ENCODE measurements at places on chromosomes 4 and X.

DNA sequence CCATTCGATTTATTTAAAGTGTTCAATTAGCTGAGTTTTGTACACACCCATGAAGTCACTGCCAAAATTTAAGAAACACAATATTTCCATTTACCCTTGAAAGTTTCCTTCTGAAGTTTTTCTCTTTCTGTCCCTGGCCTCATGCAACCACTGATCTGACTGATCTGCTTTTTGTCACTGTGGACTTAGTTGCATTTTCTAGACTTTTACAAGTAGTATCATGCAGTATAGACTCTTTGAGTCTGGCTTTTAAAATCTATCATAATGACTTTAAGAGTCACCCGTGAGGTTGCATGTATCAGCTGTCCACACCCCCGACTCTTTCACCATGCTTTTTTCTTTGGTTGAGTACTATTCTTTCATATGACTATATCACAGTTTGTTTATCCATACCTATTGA is 29.0 kb upstream of the PDLIM3 start:
- no peak for DNase-seq

DNA sequence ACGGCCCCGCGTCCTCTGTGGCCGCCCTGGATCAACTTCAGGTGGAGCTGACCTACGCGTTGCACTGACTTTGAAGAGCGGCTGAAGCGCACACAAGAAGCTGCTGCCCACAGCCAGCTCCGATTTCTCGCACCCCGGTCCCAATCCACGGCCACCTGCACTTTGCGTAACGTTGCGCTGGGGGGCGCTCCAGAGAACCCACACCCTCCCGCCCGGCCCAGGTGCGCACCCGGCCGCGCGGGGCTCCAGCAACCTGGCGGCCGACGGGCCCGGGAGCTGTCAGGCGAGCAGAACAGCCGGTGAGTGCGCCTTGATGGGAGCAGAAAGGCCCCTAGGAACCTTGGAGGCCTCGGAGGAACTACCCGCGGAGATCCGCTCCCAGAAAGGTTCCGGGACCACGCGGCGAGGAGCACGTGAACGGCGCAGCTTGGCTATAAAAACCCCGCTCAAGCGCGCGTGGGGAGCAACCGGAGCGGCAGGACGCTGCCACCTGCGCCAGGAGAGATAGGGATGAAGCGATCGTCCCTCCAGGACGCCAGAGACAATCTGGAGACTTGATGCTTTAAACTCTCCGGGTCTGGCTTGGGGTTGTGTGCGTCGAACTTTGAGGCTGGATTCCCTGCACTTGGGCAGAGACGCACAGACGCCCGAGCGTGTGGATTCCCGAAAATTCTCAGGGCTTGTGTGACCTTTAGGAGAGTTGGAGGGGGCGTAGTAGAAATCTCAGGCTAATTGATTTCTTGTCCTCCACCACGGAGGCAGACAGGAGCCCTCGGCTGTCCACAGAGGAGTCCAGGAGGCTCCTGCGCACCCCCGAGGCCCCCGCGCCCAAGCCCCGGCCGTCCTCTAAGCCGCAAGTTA is 591 bp upstream of the NWD2 start:
- peak; percentile 36 for DNase-seq

GRCh38 chr4:146382194-146382593 is 139.5 kb downstream of the SLC10A7 start:
- DNase-seq, result no peak

GRCh38 chrX:118847676-118848075 is 24.1 kb downstream of the ZCCHC12 start:
- peak; percentile 46 for DNase-seq

GRCh38 chr4:168188754-168189153 is 96.4 kb downstream of the ANXA10 start:
- no peak for DNase-seq

- no peak for DNase-seq
These were observed 187.9 kb downstream of the MAB21L2 start for GRCh38 chr4:150769845-150770244.

DNA sequence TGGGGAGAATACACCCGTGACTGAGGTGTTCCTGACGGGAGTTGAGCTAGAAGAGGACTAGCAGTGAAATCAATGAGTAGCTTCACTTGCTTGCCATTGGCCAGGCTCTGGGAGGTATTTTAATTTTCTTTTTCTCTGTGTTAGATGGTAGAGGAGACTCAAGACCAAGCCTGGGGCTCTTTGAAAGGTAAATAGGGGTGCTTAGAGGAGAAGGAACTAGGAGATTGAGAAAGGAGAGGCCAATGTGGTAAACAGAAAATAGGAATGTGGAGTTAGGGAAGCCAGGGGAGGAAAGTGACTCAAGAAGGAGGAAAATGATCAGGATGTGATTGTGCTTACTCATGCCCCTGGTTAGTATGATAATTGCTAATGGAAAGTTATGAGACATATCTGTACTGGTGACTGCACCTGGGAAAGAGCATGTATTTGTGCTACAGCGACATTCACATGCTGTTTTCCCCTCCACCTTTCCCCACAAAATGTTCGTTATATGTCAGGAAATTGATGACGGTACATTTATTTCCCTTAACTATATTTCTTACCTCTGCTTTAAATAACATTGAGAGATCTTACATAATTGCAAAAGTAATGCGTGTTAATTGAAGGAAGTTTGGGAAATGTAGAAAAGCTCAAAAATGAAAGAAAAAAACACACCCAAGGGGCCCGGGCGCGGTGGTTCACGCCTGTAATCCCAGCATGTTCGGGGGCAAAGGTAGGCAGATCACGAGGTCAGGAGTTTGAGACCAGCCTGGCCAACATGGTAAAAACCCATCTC is 16.9 kb upstream of the LRBA start:
- no peak for DNase-seq

Data from neuronal stem cell (in vitro differentiated cells).